MG63 (cell line): ENCODE measurements at places on chromosomes 5 and 9. TPM values are rescaled to one million over a fixed set of nuclear protein-coding genes. Genes with fewer than 3 reads are reported as not detected.

Gene NR2F1
- 73.0 and 76.3 TPM in 2 replicates for total RNA-seq

Gene FCN2
- not detected in 2 replicates for total RNA-seq

Gene DOCK8
- 5.9 and 6.5 TPM in 2 replicates for total RNA-seq

Gene INSL4
- not detected in 2 replicates for total RNA-seq

Gene TLX3
- total RNA-seq = not detected in 2 replicates

Gene PCDHB7
- 0.46 TPM in 1 of 2 replicates, not detected in the other for total RNA-seq

Gene CENPP
- total RNA-seq = 16.2 and 37.6 TPM in 2 replicates

Gene ATP10B
- not detected in 2 replicates for total RNA-seq

Gene NPR3
- 5.8 and 6.6 TPM in 2 replicates for total RNA-seq

Gene ESM1
- total RNA-seq = 0.07 TPM in 1 of 2 replicates, not detected in the other

Gene ABLIM3
- total RNA-seq = 3.8 and 8.6 TPM in 2 replicates

Gene NR4A3
- not detected in 2 replicates for total RNA-seq

Gene PCDHGA2
- total RNA-seq = not detected in 2 replicates

Gene RANBP17
- total RNA-seq = 5.5 and 10.1 TPM in 2 replicates

Gene SH3GL2
- not detected in 2 replicates for total RNA-seq

Gene TPM2
- 2,986 and 3,667 TPM in 2 replicates for total RNA-seq

Gene MPDZ
- 71.9 and 74.1 TPM in 2 replicates for total RNA-seq

Gene LOX
- 334 and 360 TPM in 2 replicates for total RNA-seq

Gene PDCD1LG2
- 0.82 and 1.1 TPM in 2 replicates for total RNA-seq

Gene ZNF454
- not detected in 2 replicates for total RNA-seq

Gene TCF7
- 8.9 and 12.0 TPM in 2 replicates for total RNA-seq
